ENCODE measurements at places on chromosomes 7 and 10.

DNA sequence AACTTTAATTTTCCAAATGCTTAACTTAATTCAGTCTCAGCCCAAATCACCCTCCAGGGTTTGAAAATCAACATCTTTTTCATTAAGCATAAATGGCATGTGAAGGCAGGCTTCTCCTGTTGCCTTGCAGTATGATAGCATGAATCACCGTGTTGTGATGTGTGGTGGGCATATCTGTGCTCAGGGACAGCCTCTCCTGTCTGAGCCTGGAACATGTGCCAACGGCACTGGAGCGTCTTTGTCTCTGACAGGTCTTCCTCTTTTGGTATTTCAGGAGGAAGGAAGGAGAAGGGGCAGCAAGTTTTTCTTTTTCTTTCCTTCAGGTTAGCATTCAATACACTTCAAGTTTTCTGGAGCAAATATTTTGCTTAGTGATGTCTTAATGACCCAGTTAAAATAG, 57.6 kb downstream of the LRGUK start:
- no peak for DNase-seq

DNA sequence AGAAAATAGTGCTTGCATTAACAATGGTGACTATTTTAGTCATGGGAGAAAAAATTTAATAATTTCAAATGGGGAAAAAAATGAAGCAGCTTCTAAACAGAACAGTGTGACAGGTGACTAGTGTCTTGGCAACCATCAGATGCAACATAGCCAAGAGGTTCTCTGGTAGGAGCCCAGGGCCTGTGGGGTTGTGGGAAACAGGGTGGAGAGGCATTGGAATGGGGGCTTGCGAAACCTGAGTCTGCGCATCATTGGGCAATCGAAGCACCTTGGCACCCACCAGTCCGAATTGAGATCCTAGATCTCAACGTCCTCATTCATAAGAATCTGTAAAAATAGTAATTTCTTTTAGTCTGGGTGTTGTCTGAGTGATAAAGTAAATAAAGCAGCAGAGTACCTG, 19.2 kb upstream of the PARD3 start:
- DNase-seq, result no peak

DNA sequence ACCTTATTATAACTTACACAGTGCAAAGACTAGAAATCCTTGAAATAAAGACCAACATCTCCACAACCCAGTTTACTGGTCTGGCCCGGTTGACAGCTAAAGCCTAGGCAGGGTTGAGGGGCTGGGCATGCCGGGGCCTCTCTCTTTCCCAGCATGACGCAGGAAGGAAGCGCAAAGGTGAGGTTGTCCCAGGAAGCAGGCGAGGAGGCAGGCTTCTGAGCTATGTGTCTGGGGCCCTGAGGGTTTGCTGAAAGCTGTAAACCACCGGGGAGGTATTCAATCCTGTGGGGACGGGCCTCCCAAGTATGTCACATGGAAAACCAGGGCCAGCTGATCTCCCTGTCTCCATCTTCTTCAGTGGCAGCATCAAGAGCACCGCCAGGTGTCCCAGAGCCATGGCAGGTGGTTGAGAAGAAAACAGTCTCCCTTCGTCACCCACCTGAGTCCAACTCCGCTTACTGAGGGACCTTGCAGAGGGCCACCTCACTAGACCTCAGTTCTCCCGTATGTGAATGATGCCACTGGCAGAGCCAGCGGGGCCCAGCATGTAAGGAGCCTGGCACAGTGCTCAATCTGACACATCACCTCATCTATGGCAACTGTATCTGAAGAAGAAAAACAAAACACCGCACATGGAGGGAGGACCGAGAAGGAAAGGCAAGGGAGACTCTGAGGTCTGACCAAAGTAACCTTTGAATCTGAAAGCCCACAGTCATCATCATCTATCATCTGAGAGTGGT, 49.5 kb downstream of the FAM53B start:
- DNase-seq, result no peak

DNA sequence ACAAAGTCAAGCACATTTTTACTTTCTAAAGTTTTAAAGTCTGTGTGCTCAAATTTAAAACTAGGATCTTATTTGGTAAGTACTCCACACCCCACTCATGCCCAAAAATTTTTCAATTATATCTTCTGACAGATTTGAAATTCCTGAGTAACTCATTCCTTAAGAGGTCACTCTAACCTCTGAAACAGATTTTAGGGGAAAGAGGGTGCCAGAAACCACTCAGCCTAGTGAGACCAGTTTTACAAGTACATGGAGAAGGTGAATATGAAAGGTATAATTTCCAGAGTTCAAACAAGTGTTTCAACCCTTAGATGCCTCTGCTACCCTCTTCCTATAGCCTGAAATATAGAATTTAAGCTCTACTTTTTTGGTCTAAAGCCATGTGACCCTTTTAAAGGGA, 79.2 kb downstream of the C7orf25 start:
- DNase-seq, result no peak

GRCh38 chr10:917416-917720, 14.1 kb downstream of the LARP4B start:
- DNase-seq, result no peak
